ENCODE measurements at places on chromosomes 5 and 9.

GRCh38 chr9:95738438-95738837, 137.1 kb upstream of the ERCC6L2 start:
- DNase-seq, result no peak

DNA sequence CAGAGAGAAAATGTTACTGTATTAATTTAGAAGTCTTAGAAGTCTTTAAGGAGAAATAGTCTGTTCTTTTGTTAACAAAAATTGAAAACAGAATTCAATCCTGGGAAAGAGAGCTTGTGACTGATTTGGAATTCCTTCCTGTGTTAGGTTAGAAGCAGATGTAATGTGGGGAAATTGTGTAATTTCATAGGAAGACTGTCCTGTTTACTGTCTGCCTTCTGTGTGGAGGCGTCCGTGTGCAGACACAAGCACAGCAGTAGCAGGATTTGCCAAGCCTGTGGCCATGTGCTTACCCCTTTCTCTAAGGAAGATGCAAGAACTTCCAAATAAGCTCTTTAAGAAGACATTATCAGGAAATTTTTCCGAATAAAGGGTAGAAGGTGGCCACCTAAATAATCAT, 36.7 kb upstream of the F2R start:
- no peak for DNase-seq

DNA sequence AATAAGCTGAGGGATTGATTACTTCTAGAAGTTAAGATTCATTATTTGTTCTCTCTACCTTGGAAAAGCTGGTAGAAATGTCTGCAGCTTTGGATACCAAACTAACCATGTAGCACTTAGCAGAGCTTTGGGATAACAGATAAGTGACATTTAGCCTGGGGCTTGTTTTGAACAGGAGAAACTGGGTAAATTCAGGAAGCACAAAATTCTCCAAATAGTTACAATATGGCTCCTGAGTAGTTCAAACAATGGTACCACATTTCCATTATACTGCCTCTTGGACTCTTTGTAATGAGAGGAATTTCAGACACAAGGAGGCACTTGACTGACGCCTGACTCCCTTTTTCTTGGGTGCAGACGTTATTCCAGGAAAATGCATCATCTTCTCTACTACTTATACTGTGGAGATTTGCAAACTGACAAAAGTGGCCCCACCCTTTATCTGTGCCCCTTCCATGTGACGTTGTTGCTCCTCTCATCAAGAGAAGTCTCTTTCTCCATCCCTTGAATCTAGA, 22.5 kb downstream of the PRUNE2 start:
- DNase-seq, result no peak

DNA sequence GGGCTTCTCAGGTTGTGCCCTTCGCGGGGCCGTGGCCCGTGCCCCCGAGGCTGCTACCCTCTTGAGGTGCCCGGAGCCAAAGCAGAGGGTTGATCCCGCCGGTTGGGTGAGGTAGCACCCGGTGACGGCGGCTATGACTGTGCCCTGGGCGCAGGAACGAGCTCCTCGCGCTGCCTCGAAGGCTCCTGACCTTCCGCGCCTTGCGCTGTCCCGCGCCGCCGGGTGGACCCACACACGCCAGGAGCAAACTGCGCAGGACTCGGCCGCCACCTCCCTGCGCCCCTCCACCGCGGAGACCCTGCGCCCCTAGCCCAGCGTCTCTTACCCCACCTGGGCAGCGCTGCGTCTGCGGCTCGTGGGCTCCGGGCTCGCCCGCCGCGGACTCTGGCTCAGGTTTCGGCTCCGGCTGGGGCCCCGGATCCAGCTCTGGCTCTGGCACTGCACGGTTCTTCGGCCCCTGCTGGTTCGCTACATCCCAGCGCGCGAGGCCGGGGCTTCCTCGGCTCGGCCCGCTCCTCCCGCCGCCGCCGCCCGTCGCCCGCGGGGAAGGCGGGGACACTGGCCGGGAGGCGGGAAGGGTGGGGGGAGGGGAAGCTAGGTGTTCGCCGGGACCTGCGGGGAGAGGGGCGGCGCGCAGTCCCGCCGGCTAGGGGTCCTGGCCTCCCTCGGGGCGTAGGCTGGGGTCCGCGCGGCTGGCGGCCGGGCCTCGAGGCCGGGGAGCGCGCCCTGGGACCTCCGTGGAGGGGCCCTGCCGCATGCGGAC, 5.4 kb upstream of the PITX1 start:
- no peak for DNase-seq

- no peak for DNase-seq
Observed at GRCh38 chr9:114350636-114351401, 21.1 kb downstream of the ORM2 start.

- no peak for DNase-seq
Observed at GRCh38 chr9:126225611-126226609, 100.7 kb upstream of the MVB12B start.

- no peak for DNase-seq
Observed at GRCh38 chr9:98565152-98566135, 143.3 kb downstream of the GABBR2 start.

DNA sequence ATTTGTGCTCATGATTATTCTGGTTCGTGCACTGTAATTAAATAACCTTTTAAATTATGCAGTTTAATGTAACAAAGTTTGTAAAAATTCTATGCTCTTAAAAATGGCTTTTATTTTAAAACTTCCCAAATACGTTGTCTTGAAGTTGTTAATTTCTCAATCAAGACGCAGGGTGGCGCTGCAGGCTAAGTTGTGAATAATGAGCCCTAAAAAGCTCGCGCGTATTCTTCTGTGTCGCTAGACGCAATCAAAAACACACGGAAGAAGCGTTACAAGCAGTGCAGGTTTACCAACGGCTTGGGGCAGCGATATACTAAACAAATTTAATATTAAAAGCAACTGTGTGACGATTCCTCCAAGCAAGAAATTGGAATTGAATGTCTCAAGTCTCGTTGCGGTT, at the start of gene PCDHB4:
PCDHB4 (plus strand) TSS at position 256 of the 400 bp plus-strand sequence. CDS start 181 bp downstream, outside the sequence.
- DNase-seq, result no peak

DNA sequence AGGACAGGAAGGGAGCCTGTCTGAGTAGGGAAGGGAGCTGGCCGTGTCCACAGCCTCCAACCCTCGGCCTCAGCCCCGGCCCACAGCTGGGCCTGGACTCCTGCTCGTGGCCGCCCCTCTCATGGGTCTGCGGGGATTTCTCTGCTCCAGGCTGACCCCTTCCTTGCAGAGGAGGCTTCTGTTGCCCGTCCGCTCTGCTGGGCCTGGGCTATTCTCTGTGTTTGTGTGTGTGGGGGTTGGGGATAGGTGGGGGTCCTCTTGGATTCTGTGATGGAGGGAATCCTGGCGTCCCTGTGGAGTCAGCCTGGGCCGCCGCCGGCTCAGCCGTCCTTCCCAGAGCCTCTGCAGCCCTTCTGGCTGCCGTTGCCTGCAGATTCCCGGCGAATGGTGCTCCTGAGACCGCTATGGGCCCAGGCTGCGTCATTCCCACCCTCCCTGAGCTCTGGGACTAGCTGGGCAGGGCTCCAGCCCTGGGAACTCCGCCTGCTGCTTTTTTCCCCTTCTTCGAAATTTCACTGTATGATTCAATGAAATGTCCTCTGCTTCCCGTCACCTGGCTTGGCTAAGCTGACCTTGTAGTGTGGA, 64.2 kb downstream of the FGF18 start:
- DNase-seq, result no peak

DNA sequence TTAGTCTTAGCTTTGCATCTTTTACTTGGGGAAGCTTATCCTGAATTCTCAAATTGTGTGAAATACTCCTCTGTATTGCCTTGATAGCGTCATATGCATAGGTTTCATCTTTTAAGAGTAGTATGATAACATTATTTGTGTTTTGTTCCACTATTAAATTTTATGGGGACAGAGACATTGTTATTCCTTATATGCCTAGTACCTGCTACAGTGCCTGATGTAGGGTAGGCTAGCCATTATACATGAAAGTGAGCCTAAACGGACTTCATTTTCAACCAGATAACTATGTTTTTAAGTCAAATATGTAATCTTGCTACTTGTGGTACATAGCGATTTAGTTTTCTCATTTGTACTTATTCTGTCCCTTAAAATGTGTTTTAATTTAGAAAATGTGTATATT, 105.9 kb downstream of the DMXL1 start:
- no peak for DNase-seq

- no peak for DNase-seq
Observed at GRCh38 chr9:128323212-128323730, 632 bp downstream of the COQ4 start.

DNA sequence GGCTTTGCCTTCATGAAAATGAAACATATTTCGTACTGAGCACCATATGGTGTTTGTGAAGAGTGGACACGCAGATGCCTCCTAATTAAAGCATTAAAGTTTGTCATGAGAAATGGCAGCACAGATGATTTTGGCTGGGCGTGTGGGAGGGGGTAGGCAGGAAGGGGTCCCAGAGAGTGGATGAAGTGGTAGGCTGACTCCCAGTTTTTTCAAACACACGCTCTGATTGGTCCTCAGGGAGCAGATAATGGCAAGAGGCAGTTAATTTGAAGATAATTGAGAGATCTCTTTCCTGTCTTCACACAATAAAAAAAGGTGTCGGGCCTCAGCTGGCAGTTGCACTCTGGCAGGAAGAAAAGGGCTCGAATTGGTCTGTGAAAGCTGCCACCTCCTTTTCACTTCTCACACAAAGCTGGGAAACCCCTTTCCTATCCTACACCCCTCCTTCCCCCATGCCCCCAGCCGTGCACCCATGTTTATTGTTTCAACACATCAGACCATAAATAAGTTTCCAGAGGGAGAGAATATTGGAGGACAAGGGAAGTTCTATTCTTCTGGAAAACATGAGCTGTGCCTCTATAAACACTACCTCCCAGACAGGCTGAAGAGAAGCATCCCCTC, 429.6 kb downstream of the ARHGEF28 start:
- DNase-seq, result no peak

- peak; percentile 29 for DNase-seq
Observed at GRCh38 chr9:107674721-107675277, 185.2 kb upstream of the KLF4 start.

GRCh38 chr9:123358181-123358905, 2.3 kb downstream of the CRB2 start:
- DNase-seq, result no peak

- no peak for DNase-seq
Observed at GRCh38 chr5:15209053-15209762, 290.8 kb upstream of the FBXL7 start.

GRCh38 chr9:61665829-61666228, 476.0 kb downstream of the SPATA31A7 start:
- no peak for DNase-seq

- DNase-seq, result no peak
Observed at GRCh38 chr5:178356431-178356872, 123.8 kb upstream of the PHYKPL start.

- DNase-seq, result peak; percentile 63
Observed at GRCh38 chr9:15416880-15417279, 5.8 kb upstream of the SNAPC3 start.

DNA sequence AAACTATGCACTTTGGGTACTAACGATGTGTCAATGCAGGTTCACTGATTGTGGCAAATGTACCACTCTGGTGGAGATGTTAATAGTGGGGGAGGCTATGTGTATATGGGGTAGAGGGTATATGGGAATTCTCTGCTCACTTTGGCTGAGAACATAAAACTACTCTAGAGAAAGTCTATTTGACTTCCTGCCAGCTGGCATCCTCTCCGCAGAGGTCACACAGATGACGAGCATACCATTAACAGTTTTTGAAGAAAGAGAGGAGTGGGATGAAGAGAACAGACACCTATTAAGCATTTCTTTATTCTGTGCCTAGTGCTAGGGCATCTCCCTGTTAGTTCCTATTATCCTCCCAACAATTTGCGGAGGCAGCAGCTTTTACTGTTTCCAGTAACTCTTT, 58.4 kb upstream of the TRIM32 start:
- DNase-seq, result no peak
